Lower lobe of right lung (tissue), 2 donors: ENCODE measurements at places on chromosomes 16 and 17. TPM values are rescaled to one million over a fixed set of nuclear protein-coding genes. Genes with fewer than 3 reads are reported as not detected.

- no peak for DNase-seq
Measured at GRCh38 chr16:90081606-90081970, 4.5 kb upstream of the PRDM7 start.

GRCh38 chr16:88066680-88067529 lies 115.7 kb downstream of the BANP start:
- peak; percentile 40 for DNase-seq

- no peak for DNase-seq
Measured at GRCh38 chr17:51585514-51586104, 325.3 kb downstream of the UTP18 start.

GRCh38 chr16:66135421-66135831 lies 231.1 kb upstream of the CDH5 start:
- no peak for DNase-seq

- no peak for DNase-seq
Measured at GRCh38 chr17:18946536-18946935, 5.4 kb upstream of the SLC5A10 start.

DNA sequence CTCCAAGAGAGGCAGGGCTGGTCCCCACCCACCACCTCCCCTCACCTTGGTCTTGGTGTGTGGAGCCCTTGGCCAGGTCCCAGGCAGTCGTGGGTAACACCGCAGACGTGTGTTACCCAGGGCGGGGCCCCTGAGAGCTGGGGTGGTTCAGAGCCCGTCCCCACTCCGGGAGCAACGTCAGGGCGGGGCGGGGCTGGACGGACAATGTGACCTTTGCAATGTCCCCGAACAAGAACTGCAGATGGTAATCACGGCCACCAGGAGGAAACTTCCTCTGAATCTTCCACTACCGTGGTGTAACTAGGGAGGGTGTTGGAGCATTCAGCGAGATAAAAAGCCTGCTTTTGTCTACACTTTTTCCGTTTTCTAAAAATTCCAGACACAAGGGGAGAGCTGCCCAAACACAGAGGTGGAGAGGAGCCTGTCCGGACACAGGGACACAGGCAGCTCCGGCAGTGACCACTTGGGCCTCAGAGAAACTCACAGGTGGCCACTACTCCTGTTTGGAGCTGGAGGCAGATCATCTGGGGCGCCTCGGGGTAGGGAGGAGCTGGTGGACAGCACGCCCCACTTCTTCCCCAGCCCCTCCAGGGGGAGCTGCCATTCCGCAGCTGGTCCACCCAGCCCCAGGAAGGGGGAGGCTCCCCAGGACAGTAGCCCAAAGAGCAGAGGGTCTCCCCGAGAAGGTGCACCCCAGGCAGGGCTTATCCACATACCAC lies 14.2 kb upstream of the SLC38A10 start:
- DNase-seq: peak; percentile 97

DNA sequence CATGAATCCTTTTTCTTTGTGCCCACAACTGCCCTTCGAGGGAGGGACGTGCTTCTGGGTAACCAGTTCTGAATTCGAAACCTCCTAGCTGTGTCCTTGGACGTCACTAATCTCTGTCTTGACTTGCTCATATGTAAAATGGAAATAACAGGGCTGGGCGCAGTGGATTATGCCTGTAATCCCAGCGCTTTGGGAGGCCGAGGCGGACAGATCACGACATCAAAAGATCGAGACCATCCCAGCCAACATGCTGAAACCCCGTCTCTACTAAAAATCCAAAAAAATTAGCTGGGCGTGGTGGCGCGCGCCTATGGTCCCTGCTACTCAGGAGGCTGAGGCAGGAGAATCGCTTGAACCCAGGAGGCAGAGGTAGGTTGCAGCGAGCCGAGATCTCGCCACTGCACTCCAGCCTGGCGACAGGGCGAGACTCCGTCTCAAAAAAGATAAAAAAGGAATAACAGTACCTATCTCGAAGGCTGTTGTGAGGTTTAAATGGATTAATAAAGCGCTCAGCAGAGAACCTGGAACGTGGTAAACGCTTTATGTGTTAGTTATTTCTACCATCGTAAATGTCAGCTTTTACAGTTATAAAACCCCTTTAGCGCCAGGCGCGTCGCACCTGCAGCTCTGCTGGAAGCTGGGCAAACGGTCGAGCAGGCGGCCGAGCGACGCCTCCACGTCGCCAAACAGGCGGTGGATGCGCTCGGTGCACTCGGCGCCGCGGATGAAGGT lies 641 bp downstream of the COG8 start:
- no peak for DNase-seq

GRCh38 chr16:23318639-23319038 lies 16.5 kb downstream of the SCNN1B start:
- peak; percentile 74 for DNase-seq

DNA sequence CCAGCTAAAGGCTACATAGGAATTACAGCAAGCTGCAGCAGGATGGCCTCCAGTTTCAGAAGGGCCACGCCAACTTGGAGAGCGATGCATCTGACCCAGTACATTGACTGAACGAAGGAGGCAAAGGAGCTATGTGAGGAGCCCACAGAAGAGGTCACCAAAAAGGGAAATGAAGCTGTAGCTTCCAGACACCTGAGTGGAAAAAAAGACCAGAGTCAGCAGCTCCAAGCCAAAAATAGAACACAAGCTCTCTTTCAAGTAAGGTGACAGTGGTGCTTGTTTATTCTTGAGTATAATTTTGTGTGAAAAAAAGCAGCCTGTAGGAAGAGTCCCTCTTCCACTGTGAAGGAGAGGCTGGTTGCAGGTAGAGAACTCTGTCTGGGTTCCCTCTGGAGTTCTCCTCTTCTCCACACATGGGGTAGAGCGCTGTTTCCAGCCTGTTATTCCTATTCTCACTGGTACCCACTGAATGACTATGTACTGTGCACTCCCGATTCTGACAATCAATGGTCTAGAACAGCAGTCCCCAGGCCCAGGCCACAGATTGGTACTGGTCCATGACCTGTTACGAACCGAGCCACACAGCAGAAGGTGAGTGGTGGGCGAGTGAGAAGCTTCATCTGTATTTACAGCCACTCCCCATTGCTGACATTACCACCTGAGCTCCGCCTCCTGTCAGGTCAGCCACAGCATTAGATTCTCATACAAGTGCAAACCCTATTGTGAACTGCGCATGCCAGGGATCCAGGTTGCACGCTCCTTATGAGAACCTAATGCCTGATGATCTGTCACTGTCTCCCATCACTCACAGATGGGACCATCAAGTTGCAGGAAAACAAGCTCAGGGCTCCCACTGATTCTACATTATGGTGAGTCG lies 15.1 kb downstream of the CCL4 start:
- DNase-seq: no peak

DNA sequence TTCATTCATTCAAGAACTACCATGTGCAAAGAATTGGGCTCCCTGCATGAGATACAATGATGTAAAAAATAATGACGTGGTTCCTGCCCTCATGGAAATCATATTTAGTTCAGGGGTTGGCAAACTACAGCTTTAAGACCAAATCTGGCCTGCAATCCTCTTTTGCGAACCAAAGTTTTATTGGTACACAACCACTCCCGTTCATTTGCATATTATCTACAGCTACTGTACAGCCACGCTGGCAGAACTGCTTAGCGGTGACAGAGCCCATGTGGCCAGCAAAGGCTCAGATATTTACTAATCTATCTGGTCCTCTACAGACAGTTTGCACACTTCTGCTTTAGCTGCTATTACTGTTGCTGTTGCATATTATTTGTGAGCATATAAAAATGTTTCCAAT lies 167.7 kb downstream of the XYLT1 start:
- DNase-seq: no peak

- DNase-seq: no peak
Measured at GRCh38 chr17:74096456-74096855, 107.0 kb upstream of the RPL38 start.

- DNase-seq: no peak
Measured at GRCh38 chr16:79550373-79550772, 50.2 kb downstream of the MAF start.

- no peak for DNase-seq
Measured at GRCh38 chr16:67349172-67349571, 22.6 kb downstream of the LRRC36 start.

DNA sequence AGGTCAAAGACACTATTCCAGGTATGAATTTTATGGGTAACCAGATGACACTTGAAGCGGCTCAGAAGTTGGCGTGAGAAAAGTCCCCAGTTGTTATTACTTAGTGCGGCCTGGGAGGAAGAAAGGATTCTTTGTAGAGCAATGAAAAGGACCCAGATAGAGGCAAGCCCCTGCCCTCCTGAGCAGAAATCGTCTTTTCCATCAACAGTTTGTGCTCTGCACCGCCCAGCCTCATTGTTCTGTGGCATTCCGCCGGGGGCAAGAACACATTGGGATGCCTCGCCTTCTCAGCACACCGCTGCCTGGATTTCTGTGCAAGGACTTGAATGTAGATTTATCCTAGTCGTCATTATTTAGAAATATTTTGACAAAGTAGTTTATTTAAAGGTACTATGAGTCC lies 32.7 kb upstream of the CRHR1 start:
- DNase-seq: no peak

DNA sequence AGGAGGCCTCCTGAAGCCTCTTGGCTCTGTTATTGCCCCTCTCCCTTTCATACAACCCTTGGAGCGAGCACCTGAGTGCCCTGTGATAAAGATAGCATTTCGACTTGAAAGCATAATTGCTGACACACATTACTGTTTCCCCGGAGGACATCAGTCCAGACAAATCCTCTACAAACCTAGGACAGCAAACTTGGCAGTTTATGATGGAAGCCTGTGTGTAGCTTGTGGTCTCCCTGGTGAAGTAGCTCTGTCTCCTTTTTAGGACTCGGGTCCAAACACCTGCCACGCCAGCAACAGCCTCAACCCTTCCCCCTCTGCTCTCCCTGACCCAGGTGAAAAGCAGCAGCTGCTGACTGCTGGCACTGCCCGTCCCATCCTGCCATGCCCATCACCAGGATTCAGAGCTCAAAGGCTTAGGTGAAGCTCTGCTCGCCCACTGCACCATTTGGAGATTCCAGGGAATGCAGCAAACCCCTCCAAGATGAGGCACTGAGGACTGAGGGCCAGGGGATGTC lies 55.9 kb downstream of the IRX6 start:
- no peak for DNase-seq

DNA sequence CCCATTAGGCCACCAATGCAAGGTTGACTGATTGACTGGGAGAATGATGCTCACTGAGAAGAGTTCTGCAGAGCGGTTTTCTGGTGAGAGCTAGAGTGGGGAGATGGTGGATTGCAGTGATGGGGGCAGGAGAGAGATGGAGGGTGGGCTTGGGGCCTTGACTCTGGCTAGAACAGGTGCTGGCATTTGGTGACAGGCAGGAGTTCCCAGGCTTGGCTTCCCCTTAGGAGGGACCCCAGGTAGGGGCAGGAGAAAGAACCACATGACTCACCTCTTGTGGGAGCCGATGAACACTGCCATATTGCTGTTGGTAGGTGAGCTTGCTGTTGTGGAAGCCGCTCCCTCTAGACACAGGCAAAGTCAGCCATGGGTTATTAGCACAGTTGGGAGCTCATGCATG lies 8.0 kb downstream of the CD300LB start:
- no peak for DNase-seq

- DNase-seq: no peak
Measured at GRCh38 chr16:25692351-25692741, 587 bp downstream of the HS3ST4 start.

DNA sequence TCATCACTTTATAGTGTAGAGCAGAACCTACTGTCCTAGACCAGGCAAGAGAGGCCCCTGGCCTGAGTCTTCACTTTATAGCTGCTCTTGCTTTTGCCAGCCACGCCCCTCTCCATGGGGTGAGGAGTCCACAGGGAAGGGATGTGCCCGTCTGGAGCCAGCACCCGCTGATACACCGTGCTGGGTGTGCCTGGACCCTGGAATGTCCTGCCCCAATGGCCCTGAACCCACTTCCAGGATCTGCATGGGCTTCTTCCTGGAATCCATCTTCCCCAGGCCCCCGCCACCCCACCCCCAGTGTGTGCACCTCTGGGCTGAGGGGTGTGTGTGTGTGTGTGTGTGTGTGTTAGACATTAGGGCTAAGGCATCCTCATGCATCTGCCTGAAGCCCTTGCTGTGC lies 44.9 kb downstream of the MEOX1 start:
- no peak for DNase-seq

DNA sequence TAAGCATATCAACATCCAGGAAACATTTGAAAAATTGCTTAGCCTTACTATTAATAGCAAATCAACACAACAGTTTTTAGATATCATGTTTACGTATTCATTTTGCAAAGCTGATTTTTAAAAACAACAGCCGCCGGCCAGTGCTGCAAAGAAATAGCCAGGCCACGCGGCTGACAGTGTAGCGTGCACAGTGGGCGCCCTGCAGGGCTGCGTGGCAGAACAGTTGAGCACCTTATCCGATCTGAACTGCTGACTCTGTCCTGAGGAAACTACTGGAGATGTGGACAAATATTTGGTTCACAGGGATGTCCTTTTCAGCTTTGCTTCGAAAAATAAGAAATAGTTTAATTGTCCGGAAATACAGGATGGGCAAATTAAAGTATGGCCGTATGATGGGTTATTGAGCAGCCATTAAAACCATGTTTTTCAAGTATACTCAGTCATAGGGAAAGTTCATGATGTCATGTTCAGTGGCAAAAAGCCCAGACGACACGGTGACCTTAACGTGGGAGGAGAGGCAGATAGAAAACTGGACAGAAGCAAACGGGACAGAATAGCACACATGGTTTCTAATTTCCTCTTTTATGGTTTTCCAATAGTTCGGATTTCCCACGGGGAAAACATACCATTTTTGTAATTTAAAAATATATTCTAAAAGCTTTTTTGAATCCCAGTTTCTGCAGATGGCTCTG lies 52.4 kb upstream of the ENDOV start:
- DNase-seq: no peak

GRCh38 chr16:54939029-54939346 lies 8.3 kb downstream of the IRX5 start:
- no peak for DNase-seq

- DNase-seq: peak; percentile 81
Measured at GRCh38 chr17:81295676-81296381, 722 bp upstream of the SLC38A10 start.

The HP gene
- total RNA-seq: 66.8 TPM

The ZFP1 gene
- total RNA-seq: 10.4 TPM

The HAP1 gene
- 0.62 TPM for total RNA-seq

The FNDC8 gene
- not detected for total RNA-seq

The CLEC19A gene
- not detected for total RNA-seq

The TMC8 gene
- total RNA-seq: 33.8 TPM

The ABCC12 gene
- total RNA-seq: not detected

The MYH8 gene
- not detected for total RNA-seq

The RAMP2 gene
- 127 TPM for total RNA-seq

The SPECC1 gene
- total RNA-seq: 26.9 TPM

The C1QTNF8 gene
- total RNA-seq: not detected

The TMEM106A gene
- total RNA-seq: 17.9 TPM
